ENCODE measurements at places on chromosomes 6 and 20. TPM values are rescaled to one million over a fixed set of nuclear protein-coding genes. Genes with fewer than 3 reads are reported as not detected.
A peak's percentile ranks its signal among the peaks of the same experiment; 100 is the strongest.

GRCh38 chr20:26216025-26216424, 519.4 kb upstream of the ZNF337 start:
- DNase-seq, result peak; percentile 21

GRCh38 chr20:17467120-17467655, 64.0 kb downstream of the BFSP1 start:
- DNase-seq, result no peak

DNA sequence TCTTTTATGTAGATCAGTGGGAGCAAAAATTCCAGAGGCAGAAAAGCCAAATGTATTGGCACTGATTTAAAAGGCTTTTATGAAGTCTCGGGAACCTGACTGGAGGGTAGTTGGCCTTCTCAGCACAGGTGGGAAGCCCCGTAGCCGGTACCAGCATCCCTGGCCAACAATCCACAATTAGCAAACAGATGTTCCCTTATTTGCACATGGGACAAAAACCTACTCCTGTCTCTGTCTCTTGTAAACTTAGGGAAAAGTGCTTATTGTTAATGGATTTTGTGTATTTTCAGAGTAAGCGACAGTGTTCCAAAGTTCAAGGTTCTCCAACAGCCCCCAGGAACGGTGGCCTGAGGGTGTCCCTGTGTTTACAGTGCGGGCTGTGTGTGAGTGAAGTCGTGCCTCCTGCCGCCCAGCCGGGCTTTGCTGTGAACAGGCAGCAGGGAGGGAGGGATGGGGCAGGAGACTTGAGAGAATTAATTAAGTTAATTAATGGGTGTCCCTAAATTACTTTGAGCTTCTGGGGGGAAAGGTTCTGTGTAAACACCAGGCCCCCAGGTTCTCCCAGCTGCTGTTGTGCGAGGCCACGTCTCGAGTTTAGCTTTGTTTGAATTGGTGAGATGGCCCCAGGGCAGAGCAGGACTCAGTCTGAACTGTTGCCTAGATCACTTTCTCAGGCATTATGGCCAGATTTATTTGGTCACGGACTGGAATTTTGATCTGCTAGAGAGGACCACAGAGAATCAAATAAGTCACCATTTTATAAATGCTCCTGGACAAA, 3.9 kb downstream of the SYNJ2 start:
- DNase-seq, result no peak

The CEBPB gene
- total RNA-seq, result 75.7 TPM

GRCh38 chr6:7505189-7505699, 36.2 kb upstream of the DSP start:
- peak; percentile 81 for DNase-seq

- no peak for DNase-seq
Measured at GRCh38 chr6:139679516-139680179, 305.2 kb upstream of the CITED2 start.

The CDH4 gene
- total RNA-seq, result 1.1 TPM

The ABHD16B gene
- not detected for total RNA-seq

The STAU1 gene
- 64.8 TPM for total RNA-seq

- no peak for DNase-seq
Measured at GRCh38 chr6:126890055-126890454, 228.4 kb upstream of the RSPO3 start.

- DNase-seq, result no peak
Measured at GRCh38 chr6:401994-402640, 10.6 kb downstream of the IRF4 start.

The CTCFL gene
- total RNA-seq, result not detected

DNA sequence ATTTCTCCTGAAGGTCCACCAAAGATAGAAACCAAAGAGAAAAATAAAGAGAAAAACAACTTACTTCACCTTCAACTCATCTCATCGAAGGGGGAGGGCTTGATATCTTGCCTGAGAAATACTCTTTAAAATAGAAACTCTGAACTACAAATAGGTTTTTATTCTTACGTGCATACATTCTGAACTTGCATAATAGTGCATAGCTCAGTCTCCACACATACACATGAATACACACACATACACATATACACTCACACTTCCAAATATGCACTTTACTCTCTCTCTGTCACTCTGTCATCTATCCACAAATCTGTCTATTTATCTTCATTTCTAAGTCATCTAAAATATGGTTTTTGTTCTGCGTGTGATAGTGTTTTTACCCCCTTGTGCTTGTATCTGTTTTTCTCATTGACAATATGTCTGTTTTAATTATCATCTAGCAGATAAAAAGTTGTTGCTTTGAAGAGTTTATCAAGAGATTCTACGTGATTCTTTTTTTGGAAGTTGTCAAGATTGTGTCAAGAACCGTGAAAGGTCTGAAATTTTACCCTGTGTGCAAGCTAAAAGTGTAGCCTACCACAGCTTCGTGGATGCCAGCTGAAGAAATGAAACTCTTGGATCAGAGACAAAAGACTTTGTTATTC, 468.8 kb downstream of the EPM2A start:
- no peak for DNase-seq

DNA sequence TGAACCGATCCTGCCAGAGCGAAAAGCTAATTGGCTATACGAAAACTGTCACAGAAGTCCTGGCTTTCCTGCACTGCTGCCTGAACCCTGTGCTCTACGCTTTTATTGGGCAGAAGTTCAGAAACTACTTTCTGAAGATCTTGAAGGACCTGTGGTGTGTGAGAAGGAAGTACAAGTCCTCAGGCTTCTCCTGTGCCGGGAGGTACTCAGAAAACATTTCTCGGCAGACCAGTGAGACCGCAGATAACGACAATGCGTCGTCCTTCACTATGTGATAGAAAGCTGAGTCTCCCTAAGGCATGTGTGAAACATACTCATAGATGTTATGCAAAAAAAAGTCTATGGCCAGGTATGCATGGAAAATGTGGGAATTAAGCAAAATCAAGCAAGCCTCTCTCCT, 14.2 kb downstream of the CCR6 start:
- no peak for DNase-seq

DNA sequence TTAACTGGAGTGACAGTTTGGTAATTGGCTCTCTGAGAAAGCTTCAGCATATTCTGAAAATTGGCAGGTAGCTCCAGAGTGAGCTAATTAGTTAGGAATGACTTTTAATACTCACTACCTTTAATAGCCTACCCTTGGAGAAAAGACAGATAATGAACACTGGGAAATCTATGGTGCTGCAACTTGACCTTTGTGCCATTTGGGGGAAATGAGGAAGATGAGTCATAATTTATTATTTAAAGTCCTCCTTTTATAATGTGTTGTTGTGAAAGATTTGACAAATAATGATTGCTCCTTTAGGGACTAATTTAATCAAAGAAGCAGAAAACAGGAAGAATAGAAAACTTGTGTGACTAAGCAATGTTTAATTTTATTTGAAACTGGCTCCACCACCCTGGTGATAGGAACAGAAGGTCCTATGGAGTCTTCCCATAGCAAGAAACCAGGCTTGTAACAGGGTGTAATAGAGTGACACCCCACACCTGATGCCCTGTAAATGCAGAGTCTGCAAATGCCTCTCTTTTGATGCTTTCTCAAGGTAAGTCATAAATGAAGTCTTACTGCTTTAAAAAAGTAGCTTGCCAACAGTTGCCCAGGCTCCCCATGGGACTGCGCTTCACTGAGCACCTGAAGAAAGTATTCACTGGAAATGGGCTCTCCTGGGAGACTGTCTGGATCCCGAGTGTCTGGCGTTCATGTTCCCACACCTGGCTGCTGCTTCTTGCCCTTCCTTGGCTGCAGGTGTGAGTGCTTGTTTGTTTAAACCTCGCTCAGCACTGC, 134.4 kb downstream of the LRRC1 start:
- no peak for DNase-seq

GRCh38 chr20:23670361-23670760, 18.5 kb downstream of the CST4 start:
- DNase-seq, result no peak

GRCh38 chr6:164098857-164099267, 684.3 kb downstream of the QKI start:
- DNase-seq, result no peak

The SLC18B1 gene
- total RNA-seq, result 6.9 TPM

DNA sequence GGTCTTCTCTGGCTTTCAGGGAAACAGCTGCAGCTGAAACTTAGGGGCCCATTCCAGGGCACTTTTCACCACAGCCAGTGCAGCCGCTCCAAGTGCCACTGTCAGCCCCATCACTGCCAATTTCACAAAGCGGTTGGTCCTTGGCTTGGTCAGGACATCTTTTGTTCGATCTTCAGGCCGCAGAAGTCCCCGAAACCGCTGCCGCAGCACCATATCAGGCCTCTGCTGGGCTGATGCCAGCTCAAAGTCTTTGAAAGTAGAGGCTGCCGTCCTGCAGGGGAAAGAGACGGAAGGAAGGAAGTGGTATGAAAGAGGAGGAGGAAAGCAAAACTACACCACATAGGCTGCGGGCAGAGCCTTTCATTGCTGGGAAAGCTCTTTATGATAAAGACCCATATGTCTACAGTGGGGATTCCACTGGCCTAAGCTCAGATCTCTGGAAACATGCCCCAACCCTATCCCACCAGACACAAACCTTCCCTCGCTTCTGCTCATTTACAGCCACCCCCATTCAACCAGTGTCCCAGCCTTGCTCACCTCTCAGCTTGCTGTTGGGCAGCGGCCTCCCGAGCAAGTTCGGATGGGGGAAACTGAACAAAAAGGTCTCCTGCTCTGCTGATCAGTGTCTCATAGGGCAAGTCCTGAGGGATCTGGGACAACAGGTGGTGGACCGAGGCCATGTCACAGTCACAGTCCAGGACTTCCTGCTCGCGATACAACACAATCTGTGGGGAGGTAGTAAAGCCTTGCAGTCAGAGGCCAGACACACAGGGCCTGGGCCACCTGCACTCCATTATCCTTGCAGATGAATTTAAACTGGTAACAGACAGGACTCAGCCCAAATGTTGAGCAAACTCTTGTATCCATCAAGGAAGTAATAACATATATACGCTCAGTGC, 23.5 kb downstream of the TBC1D20 start:
- DNase-seq, result no peak

- DNase-seq, result no peak
Measured at GRCh38 chr6:117494283-117494682, 11.8 kb downstream of the DCBLD1 start.

GRCh38 chr6:125009578-125009977, 47.3 kb downstream of the RNF217 start:
- DNase-seq, result peak; percentile 2

- DNase-seq, result peak; percentile 92
Measured at GRCh38 chr6:5996714-5997419, 9.9 kb downstream of the NRN1 start.

DNA sequence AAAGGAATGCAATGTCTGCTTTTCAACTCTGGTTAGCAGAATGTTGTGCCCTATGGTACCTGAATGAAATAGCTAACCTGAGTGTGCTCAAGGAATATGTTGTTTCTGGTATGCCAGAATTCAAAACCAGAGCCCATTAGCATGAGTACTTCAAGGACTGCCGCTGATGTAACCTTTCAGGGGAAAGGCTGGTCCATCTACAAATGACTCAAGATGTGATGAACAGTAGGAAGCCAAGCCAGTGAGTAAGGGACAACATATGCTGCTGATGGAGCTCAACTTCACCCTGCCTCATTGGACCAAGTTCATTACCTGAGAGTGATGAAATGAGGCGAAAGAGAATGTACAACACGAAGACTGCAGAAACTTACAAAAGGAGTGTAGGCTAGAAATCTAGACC, 95.7 kb upstream of the BMP2 start:
- no peak for DNase-seq

GRCh38 chr6:150865043-150865405, 478 bp upstream of the MTHFD1L start:
- peak; percentile 19 for DNase-seq

GRCh38 chr20:8749101-8749500, 319.8 kb upstream of the PLCB4 start:
- DNase-seq, result no peak

GRCh38 chr20:37574199-37574890, 46.7 kb upstream of the BLCAP start:
- DNase-seq, result peak; percentile 58

DNA sequence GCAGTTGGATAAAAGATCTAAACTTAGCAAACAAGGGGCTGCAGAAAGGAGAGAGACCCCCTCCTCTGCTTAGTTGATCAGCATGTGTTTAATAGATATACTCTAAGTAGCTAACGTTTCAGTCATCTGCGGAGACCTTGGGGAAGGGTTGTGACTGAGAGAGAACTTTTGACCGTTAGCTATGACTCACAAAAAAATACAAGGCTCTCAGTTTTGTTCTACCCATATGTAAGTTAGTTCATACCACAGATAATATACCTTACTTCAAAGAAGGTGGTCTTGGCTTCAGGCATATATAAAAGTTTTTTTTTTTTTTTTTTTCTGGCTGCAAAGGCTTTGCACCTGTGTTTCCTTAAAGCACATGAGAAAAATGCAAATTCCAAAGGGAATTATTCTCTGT, 258.9 kb downstream of the GJA1 start:
- no peak for DNase-seq

DNA sequence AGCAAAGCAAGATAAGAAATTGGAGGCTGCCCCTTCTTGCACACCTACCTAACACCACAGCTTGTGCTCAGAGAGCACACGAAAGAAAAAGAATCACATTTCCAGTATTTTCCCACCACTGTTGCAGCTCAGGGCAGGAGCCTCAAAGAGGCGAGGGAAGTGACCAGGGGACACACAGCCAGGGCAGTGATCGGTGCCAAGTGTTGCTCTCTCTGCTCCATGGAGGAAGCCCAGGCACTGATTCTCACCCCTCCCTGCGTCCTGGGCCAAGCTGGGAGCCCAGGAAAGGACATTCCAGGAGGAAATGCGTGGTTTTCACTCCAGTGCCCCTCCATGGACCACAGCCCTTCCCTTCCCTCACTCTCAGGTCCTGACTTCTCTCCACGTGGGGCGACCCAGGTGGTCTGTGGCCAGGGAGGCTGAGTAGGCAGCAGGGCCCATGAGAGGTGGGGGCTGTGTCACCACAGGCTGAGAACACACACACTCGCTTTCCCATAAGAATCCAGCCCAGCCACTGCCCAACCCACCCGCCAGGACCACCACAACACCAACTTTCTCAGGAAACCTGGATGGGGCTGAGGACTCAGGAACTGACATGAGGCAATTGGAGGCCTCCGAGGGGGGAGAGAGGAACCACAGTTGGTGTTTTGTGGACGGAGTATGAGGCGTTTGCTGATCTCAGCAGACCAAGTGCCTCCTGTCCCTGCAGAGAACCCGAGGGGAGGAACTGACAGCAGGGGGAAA, 81.7 kb upstream of the MAFB start:
- no peak for DNase-seq

GRCh38 chr6:38155621-38156204, 336.2 kb downstream of the ZFAND3 start:
- DNase-seq, result no peak

The LST1 gene
- not detected for total RNA-seq

The PBOV1 gene
- not detected for total RNA-seq

DNA sequence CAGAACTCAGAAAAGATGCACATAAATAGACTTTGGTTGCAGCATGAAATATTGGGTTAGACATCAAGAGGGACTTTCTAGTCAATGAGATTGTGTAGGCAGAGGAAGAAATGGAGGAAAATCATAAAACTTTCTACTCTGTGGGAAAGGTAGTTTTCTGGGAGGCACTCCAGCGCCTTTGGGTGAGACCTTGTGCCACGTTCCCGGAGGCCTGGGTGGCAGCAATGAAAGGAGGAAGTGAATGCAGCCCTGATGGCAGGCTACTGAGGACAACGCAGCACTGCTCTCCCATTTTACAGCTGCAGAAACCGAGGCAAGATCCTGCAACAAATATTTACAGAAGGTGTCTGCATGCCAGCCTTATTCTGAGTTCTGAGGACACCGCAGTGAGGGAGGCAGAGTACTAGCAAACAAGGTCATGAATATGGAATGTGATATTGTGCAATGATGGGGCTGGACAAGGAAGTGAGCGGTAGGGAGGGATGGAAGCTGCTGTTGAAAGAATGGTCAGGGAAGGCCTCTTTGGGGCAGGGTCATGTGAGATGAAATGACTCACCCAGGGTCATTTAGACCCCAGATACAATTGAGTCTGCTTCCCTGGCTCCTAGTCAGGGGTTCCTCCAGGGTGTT, 159.1 kb downstream of the TFAP2C start:
- DNase-seq, result peak; percentile 62
